ENCODE measurements at places on chromosomes 7 and 10. TPM values are rescaled to one million over a fixed set of nuclear protein-coding genes. Genes with fewer than 3 reads are reported as not detected.
A peak's percentile ranks its signal among the peaks of the same experiment; 100 is the strongest.

GRCh38 chr7:28854750-28855074 is 103.4 kb downstream of the TRIL start:
- no peak for DNase-seq

DNA sequence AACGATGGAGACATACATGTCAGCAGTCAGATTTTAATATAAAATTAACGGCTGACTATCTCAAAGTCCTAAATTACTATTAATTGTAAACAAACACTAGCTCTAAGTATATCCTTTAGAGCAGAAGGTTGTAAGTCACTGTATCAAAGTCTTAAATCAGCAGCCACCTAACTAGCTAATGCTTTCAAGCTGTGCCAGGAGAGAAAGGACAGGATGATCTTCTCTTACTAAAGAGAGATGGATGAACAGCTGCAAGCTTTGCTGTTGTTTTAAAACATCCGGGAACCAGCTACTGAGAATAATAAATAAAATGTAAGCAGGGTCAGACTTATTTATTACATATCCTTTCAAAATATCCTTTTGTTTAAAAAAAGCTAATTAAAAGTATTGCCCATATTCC is 24.0 kb upstream of the ABLIM1 start:
- no peak for DNase-seq

DNA sequence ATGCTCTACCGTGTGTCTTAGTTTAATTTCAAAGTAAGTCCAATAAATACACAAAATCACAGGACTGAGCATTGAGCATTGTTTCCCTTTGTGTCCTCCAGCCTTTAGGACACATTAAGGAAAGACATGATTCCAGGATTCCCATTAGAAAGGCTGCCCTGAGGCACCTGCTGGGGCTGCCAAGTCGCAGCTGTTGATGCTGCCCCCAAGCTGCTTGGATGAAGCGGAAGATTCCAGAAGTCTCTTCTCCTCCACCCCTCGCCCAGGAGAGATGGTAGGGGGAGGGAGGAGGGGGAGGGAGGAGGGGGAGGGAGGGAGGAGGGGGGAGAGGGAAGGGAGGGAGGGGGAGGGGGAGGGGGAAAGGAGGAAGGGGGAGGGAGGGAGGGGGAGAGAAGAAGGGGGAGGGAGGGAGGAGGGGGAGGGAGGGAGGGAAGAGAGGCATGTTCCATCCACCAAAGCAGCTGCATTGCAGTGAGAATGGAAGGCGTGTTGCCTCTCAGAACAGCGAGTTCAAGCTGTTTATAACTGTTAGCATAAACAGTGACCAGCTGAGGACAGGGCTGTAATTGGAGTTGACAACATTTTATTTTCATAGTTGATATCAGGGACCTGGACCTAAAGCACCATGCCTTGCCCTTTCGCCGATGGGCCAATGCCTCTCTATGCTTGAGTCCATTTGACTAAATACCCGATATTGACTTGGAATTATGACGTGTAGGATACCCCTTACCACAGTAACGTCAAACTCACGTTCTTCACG is 67.3 kb downstream of the DIP2C start:
- DNase-seq: peak; percentile 38

- peak; percentile 70 for DNase-seq
Measured at GRCh38 chr10:108303149-108303548, 1138.6 kb upstream of the SORCS1 start.

DNA sequence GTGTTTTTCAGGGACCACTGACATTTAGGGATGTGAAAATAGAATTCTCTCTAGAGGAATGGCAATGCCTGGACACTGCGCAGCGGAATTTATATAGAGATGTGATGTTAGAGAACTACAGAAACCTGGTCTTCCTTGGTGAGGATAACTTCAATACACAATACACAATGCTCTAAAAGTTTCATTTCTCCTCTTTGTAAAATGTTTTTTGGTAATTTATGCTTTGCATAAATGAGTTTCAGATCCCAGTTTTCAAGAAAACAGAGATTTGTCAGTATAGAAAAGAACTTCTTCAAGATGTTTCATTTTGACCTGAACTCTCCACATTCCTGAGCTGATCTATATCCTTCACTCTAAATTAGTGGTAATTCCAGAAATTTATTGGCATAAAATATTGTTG is 14.2 kb downstream of the ZNF92 start:
- DNase-seq: no peak

DNA sequence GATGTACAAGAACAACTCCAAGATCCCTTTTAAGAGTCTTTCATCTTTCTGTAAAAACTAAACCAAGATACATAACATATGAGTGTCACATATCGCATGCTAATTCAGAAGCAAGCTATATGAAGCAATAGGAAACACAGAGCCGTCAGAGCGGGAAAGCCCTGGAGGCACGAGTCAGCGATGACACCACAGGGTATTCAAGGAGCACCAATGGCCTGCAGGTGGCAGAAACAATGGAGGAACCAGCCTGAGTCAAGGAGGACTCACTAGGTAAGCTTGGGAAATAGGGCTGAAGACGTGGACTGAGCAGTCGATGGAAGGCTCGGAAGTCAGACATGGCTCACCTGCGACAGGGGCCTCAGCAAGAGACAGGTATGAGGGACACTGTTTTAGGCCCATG is 214.4 kb downstream of the FAM107B start:
- DNase-seq: peak; percentile 81

GRCh38 chr7:95688931-95689495 is 83.3 kb upstream of the DYNC1I1 start:
- peak; percentile 16 for DNase-seq

DNA sequence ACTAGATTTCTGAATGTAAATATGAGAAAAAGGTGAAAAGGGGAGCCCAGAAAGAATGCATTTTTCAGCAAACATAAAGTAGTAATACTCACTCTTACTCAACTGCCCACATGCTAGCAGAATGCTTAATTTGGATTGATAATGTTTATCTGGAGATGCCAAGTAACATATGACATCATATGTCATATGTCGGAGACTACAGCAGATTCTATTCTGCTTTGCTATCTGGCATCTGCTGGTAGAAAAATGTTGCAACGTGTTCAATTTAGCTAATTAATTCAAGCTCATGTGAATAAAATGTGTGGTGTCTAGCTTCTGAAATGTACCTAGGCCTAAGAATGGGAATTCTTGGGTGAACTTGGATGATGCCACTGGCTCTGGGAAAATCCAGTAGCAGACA is 4.5 kb downstream of the BBIP1 start:
- no peak for DNase-seq

DNA sequence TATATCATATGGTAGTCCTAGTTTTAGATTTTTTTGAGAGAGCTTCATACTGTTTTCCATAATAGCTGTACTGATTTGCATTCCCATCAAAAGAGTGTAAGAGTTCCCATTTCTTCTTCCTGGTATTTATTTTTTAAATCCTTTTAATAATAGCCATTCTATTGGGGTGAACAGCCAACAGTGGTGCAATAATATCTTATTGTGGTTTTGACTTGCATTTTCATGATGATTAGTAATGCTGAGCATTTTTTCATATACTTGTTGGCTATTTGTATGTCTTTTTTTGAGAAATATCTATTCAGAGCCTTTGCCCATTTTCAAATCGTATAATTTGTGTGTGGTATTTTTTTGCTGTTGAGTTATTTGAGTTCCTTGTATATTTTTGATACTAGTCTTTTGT is 167.4 kb downstream of the FZD1 start:
- no peak for DNase-seq

The SPDYE2B gene
- not detected for total RNA-seq

- no peak for DNase-seq
Measured at GRCh38 chr7:9955138-9955537, 1018.5 kb upstream of the PHF14 start.

The ANKRD1 gene
- total RNA-seq: 0.29 TPM

GRCh38 chr10:85607043-85607695 is 759.4 kb downstream of the GRID1 start:
- DNase-seq: no peak

DNA sequence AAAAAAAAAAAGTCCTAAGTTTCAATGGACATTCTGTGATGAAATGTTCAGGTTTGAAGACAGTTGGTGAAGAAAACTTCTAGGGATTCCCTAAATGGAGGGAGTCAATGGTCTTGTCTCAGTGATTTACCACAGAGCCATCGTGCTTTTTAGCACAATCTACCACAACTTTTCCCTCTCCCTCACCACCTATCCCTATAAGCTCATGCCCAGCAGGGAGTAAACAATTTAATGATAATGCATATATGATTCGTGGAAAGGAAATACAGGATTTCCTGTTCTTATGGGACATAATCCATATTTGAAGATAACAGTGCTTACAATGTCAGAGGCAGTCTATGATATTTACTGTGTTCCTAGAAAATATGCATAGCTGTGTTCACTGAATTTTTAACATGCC is 38.4 kb upstream of the CD36 start:
- DNase-seq: no peak

The MSS51 gene
- 0.24 TPM for total RNA-seq

GRCh38 chr7:31896925-31897324 is 173.3 kb downstream of the PDE1C start:
- no peak for DNase-seq

The ZCWPW1 gene
- 0.20 TPM for total RNA-seq

GRCh38 chr7:152085131-152085530 is 59.7 kb downstream of the GALNT11 start:
- no peak for DNase-seq

DNA sequence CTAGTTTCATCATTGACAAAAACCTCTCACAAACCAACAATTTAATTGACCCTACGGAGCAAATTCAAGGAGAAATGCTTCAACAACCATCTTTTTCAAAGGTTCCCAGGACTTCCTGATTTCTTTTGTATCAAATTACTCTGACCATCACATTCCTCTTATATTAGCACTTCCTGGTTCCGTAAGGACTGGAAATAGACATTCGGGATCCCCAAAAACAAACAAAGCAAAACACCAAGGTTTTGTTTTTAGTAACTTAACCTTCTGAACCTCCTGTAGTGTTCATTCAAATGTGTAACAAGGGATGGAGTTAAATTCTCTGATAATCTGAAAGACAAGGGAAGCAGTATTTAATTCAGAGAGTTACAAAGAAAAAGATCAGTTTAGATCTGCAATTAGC is 387.6 kb upstream of the NRP1 start:
- peak; percentile 61 for DNase-seq

Data from RPMI7951 (cell line).